ENCODE measurements at places on chromosomes 2 and 18.

DNA sequence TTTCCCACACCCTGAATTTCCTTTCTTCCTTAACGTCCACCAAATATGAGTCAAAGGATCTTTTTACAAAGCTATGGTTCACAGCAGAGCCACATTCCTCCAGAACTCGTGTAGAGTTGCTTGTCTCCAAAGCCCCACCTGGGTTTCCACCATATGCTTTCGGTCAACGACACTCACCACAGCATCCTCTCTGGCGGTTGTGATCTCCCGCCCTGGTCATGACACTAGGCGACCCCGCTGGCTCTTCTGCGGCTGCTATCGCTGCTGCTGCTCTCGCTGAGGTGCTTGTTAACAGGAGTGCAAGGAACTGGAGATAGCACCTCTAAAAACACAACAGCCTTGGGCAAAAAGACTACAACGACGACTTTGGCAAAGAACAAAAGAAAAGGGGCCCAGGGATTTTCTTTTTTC is 340 bp downstream of the SLC40A1 start:
- DNase-seq, result no peak

DNA sequence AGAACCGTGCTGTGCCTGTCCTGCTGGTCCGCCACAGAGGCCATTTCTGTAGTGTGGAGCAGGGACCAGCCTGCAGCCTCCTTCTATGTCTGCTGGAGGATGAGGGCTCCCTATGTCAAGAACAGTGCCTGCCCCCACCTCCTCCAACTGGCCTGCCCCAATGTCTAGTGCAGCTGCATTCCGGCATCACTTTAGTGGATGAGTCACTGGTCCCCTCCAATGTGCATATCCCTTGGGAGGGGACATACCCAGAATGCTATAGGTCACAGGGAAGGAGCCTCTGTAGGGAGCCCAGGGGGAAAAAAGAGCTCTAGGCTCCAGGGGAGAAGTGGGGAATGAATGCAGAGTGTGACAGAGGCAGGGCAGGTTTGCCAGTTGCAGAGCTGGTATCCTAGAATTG is 219.6 kb downstream of the CELF4 start:
- DNase-seq, result peak; percentile 89

DNA sequence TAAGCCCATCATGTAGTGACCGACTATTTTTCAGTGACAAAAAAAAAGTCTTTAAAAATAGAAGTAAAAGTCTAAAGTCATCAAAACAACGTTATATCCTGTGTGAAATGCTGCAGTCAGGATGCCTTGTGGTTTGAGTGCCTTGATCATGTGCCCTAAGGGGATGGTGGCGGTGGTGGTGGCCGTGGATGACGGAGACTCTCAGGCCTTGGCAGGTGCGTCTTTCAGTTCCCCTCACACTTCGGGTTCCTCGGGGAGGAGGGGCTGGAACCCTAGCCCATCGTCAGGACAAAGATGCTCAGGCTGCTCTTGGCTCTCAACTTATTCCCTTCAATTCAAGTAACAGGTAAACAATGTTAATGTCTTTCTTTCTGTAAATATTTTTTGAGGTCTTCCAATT is at the start of gene CD28:
Gene CD28, plus strand, starts transcription at position 237 of the 400 bp plus-strand sequence. Its CDS starts 58 bp downstream, at position 295.
- DNase-seq, result no peak

DNA sequence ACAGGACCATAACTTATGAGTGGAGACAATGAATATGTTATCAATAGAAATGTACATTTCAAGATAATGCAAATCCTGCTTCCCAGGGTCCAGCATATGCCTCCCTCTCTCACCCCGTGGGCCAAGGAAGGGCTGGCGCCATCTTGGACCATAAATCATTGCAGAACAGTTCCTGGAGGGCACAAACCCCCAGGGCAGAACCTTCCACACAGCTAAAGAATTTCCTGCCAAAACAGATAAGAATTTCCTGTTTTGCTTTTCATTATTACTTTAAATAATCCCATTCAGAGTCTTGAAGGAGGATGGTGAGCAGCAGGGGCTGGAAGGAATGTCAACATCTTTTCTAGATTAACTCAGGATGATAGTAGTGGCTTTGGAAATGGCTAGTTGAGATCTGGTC is 53.7 kb downstream of the EHD3 start:
- no peak for DNase-seq

GRCh38 chr2:80461505-80462197 is 157.1 kb upstream of the LRRTM1 start:
- DNase-seq, result no peak

Data from COR-L47 (cell line).